ENCODE measurements at places on chromosomes 16 and 17. TPM values are rescaled to one million over a fixed set of nuclear protein-coding genes. Genes with fewer than 3 reads are reported as not detected.
A peak's percentile ranks its signal among the peaks of the same experiment; 100 is the strongest.

GRCh38 chr16:85416228-85417109 is 196.7 kb upstream of the GSE1 start:
- DNase-seq = peak; percentile 67

DNA sequence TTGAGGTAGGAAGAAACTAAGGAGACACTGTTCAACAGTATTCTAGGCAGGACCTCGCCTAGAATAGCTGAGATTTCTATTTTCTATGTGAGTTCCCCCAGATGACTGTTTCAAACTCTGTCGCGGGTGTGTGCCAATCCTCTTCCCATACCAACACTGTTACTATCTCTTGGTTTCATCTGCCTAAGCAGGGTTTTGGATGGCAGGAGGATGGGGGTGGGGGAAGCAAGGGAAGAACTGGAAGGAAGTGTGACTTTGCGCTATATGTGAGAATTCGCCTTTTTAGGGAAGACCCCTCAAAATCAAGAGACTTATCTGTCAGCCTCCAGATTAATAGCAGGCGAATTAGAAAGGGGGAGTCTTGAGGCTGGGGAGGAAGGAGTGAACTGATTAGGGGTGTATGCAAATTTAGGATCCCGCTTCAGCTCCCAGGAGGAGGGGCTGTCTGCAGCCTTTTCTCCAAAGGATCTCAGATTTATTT is 521 bp upstream of the G6PC3 start:
- no peak for DNase-seq

DNA sequence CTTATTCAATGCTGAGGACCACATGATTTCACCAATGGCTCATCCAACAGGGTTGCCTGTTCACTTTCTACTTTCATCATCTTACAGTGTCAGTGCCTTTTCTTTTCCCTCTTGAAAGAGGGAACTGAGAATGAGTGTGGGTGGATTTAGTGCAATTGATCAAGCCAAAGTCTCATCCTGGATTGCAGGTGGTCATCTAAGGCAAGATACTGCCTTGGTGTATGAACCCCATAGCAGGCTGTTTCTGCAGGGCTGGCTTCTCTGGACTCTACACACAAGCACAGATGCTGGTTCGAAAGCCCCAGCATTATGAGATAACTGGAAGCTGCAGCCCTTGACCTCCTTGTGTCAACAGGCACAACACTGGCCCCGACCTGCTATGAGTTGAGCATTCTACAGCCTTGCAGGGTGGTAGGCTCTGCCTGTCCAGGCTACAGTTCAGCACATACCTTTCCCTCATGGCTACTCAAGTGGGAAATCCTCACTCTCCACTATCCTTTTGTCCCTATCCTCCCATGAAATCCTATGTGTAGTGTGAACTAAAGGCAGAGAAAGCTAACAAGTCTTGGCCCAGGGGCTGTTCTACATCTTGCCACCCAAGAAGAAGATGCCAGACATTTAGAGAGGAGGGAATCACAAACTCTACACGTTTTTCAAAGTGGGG is 358.7 kb downstream of the SLC39A11 start:
- no peak for DNase-seq

GRCh38 chr17:50935221-50935995 is 69.3 kb upstream of the TOB1 start:
- DNase-seq = no peak

GRCh38 chr16:67015313-67015731 is 13.6 kb upstream of the CBFB start:
- no peak for DNase-seq

- no peak for DNase-seq
These were observed 34.3 kb upstream of the RBFOX3 start for GRCh38 chr17:79645022-79645776.

DNA sequence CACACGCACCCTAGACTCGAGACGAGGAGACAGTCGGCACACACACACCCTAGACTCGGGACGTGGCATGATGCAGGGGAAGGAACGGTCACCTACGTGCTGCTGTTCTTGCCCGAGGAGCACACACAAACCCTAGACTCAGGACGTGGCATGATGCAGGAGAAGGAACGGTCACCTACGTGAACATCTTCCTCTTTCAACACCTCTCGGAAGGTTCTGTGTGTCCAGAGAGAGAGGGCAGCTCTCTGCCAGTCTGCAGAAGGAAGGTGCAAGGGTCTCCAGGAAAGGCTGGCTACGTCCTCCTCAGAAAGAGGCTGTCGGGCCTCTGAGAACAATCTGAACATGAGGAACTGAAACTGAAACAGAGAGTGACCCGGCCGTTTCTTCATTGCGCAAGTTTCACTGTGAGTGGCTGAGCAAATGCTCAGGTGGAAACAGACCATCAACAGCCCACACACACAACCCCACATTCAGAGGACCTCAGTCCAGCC is 43.4 kb downstream of the ZNF276 start:
- peak; percentile 19 for DNase-seq

DNA sequence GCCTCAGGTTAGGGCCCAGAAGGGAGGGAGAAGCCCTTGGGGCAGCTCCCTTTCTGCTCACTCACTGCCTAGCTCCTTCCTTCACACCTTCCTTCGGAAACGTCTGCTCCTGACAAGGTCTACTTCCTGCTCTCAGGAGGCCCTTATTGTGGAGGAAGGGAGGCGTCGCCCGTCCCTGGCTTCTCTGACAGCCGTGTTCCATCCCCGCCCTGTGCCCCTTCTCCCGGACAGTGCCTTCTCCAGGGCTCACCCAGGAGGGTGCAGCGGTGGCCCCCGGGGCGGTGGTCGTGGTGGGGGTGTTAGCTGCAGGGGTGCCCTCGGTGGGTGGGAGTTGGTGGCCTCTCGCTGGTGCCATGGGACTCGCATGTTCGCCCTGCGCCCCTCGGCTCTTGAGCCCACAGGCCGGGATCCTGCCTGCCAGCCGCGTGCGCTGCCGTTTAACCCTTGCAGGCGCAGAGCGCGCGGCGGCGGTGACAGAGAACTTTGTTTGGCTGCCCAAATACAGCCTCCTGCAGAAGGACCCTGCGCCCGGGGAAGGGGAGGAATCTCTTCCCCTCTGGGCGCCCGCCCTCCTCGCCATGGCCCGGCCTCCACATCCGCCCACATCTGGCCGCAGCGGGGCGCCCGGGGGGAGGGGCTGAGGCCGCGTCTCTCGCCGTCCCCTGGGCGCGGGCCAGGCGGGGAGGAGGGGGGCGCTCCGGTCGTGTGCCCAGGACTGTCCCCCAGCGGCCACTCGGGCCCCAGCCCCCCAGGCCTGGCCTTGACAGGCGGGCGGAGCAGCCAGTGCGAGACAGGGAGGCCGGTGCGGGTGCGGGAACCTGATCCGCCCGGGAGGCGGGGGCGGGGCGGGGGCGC is 231.9 kb downstream of the SEC14L1 start:
- DNase-seq = peak; percentile 39

DNA sequence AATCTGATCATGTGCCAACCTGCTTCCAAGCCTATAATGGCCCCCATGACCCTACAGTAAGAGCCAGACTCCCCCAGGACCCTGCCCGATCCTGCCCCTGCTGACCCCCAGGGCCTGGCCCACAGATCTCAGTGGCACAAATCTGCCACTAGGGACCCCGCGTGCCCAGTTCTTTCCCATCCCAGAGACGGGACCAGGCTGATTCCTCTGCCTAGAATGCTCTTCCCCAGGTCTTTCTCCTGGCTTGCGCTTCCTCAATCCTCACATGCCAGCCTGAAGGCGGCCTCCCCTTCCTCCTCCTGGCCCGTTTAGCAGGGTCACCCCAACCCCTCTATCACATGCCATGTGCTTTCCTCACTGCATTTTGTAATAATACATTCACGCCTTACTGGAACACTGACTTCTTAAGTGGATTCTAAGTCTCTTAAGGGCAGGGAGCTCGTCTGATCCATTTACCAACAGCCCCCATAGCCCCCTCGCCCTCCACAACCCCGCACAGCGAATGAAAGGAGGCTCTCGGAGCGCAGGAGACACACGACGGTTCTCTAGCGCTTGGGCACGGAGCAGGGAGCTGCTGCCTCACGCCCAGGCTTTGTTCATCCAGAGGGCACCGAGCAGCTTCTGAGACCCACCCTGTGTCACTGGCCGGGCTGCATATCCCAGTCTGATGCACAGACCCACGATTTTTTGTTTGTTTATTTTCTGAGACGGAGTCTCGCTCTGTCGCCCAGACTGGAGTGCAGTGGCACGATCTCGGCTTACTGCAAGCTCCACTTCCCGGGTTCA is 1.2 kb downstream of the TRIM65 start:
- no peak for DNase-seq

GRCh38 chr17:20009052-20009301 is 182 bp upstream of the SPECC1 start:
- DNase-seq = no peak

DNA sequence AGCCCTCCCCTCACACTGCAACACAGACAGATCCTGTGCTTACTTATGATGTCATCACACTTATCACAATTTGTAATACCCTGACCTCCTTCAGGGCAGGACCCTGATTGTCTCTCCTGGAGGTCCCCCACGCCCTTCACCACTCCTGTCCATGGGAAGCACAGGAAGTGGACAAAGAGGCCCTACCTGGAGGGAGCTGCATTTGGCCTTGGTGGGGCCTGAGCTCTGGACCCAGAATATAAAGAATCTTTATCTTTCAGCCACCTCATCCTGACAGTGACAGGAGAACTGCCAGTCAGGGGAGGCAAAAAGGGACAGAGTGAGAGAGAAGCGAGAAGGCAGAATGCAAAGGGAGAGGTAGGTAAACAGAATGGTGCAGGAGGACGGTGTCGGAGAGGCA is 303.4 kb upstream of the N4BP1 start:
- DNase-seq = no peak

DNA sequence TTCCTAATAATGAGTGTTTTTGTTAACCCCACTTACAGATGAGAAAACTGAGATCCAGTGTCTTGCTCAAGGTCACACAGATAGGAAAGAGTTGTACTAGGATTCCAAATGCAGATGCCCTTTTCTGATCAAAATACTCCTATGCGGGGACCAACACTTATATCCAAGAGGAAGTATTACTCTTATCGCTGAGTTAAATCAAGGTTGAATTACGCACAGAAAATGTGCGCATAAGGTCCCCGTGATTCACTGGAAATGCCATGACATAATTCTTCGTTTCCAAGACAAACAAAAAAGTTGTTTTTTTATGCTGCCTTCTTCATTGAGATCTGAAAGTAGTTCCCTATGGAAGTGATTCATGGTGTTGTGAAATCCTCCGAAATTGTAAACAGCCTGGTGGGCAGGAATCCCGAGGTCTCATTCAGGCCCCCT is 463.8 kb upstream of the HSBP1 start:
- no peak for DNase-seq

GRCh38 chr16:51701025-51701424 is 550.0 kb upstream of the SALL1 start:
- no peak for DNase-seq

DNA sequence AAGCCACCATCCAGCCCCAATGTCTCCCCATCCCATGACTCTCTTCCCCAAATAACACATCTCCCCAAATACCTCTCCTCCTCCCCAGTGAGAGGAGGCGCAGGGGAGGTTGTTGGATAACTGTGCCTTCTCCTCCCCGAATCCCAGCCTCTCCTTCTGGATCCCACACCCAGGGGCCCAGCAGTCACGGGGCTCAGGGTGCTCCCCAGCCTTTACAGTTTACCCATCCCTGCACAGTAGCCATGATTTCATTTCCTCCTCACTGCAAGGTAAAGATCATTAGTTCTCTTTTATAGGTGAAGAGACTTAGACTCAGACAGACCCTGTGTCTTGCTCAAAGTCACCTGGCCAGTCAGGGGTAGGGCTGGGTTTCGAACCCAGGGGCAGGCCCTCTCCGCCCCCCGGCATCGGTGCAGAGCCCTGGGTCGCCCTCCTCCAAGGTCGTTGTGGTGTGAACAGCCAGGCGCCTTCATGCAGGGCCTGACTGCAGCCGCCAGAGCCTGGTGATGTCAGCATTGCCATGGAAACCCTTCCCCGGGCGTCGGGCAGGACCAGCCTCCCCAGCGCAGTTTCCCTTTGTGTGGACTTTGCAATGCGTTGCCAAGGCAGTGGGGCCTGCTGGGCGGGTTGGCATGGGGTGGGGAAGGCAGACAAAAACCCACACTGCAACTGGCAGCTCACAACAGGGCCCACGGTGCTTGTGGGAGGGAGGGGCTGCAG is 53.3 kb upstream of the TOB1 start:
- DNase-seq = peak; percentile 63

- DNase-seq = no peak
These were observed 36.2 kb downstream of the YPEL2 start for GRCh38 chr17:59367657-59368045.

GRCh38 chr16:52389045-52389444 is 157.9 kb downstream of the TOX3 start:
- no peak for DNase-seq

DNA sequence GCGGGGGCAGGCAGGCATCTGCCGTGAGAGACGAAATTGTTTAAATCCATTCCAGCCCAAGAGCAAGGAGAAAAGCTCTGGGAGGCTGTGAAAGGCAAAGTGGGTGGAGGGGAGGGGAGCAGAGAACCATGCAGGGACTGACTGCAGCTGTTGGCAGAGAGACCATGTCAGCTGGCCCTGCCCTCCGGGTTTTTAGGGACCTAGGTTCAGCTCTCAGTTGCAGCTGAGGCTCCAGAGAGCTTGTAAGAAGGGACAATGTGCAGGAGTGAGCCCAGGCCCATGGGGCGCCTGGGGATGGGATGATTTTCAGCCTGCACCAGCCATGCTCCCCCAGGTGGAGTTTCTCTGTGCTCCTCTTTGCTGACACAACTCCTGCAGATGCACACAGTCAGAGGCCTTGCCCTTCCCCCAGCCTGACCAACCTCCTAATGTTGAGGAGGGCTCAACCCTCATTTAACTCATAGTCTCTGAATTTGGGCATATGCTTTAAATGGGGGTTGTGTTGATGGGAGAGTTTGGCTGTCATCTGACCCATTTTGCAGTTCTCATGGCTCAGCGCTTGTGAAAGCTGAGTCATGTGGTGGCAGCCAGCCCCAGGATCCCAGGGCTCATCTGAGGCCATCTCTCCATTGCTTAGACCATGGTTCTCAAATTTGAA is 70.9 kb downstream of the PLXDC1 start:
- DNase-seq = no peak

DNA sequence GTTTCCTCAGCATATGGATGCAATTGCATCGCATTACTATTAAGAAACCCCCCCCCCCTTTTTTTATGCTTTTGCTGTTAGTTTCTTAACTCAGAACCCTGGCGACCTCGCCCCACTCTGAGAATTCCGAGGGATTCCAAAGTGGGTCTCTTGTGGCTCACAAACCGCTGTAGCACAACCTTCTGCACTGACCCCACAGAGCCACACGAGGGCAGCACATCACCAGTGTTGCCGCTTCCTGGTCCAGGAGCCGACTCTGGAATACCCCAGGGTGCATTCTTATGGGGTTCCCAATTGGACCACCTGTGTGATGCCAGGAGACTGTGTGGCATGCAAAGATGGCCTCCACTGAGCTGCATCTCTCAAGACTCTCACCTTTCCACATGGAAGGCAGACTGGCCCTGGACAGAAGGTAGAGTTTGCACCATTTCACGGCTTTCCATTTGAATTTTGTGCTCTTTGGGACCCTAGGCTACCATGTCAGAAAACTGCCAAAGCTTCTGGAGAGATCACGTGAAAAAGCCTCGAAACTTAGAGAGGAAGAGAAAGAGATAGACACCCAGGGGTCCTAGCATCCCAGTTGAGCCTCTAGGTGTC is 432.7 kb upstream of the ASIC2 start:
- no peak for DNase-seq

GRCh38 chr16:6753553-6753952 is 579.1 kb upstream of the RBFOX1 start:
- DNase-seq = no peak

- no peak for DNase-seq
These were observed 2.6 kb upstream of the NDE1 start for GRCh38 chr16:15647294-15648014.

- DNase-seq = no peak
These were observed 101.8 kb downstream of the MYH11 start for GRCh38 chr16:15754821-15755534.

KRTAP3-1 gene
- not detected for total RNA-seq

JMJD8 gene
- 77.0 TPM for total RNA-seq

TEX19 gene
- total RNA-seq = 0.16 TPM

EME1 gene
- total RNA-seq = 12.2 TPM

NTN1 gene
- 0.53 TPM for total RNA-seq
